ENCODE measurements at places on chromosomes 11 and 22.

DNA sequence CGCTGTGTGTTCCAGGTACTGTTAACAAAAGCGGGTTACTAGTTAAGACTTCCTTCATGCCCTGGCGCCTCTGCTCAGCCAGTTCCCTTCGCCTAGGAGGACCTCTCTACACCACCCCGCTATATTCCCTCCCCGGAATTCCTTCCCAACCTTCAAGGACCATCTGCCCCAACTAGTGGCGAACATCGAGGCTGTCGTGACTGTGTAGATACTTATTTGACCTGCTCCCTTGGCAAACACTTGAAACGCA, 450 bp upstream of the BCL2L13 start:
- no peak for DNase-seq

DNA sequence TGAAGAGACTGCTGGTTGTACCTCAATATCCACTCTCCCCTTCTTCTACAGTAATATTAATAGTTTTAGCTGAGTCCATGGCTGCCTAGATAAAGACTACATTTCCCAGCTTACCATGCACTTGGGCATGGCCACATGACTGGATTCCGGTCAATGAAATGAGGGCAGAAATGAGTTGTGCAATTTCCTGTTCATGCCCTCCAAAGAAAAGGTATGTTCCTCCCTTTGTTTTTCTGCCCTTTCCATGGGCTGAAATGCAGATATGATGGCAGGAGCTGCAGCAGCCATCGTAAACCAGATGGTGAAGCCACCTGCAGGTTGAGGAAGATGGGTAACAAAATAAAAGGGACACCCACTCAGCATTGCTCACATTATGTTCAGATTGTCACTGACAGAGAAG, 15.3 kb upstream of the ELFN2 start:
- no peak for DNase-seq

DNA sequence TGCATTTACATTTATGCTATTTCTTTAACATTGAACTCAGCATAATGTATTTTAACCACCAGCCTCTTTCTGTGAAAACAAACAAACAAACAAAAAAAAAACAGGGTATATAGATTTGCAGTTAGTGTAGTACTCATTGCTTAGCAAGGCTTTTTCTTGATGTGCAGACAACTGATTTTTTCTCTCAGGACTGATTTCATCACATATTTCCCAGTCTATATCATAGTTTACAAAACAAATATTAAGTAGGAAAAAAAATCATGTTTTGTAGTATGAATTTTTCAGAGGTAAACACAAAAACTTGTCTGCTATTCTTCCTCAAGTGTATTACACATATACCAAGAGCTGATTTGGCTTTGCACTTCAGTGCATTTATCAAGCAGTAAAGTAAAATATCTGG, 123.0 kb downstream of the PDE3B start:
- no peak for DNase-seq

DNA sequence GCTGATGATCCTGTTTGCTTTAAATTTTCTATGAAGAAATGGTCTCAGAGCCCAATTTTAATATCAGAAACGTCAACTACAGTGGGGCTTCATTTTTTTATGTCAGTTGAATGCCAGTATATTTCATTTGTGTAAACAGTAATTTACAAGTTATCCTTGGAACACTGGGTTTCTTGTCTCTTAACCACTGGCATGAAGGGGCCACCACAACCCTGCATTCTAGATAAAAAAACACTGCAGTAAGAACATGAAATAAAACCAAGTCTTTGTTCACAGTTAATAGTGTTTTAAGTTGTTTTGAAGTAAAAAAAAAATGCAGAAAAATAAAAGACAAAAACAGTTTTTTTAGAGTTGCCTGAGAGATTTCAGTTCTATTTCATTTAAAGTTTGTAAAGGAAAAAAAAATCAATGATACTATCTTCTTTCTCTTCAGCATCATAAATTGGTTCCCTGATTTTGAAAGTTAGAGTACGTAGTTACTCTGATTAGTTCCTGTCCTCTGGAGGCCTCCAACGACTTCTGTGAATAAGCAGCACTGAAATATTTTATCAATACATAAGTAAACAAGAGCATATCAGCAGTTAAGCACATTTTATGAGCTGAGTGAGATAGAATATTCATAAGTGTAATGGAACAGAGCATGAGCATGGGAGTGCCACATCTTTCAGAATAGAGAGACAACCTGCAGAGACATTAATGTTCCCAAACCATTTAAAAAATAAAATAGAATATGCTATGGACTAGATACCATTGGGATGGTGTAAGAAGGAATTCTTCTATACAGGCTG, 7.8 kb upstream of the DDI1 start:
- DNase-seq = no peak

GRCh38 chr11:11243590-11244469, 109.2 kb downstream of the CSNK2A3 start:
- DNase-seq = peak; percentile 33

- peak; percentile 48 for DNase-seq
These were observed 35.1 kb downstream of the MMP7 start for GRCh38 chr11:102495161-102496042.

- no peak for DNase-seq
These were observed 2.1 kb downstream of the ARAP1 start for GRCh38 chr11:72750086-72750485.

GRCh38 chr22:39629851-39630250, 59.3 kb downstream of the CACNA1I start:
- no peak for DNase-seq

DNA sequence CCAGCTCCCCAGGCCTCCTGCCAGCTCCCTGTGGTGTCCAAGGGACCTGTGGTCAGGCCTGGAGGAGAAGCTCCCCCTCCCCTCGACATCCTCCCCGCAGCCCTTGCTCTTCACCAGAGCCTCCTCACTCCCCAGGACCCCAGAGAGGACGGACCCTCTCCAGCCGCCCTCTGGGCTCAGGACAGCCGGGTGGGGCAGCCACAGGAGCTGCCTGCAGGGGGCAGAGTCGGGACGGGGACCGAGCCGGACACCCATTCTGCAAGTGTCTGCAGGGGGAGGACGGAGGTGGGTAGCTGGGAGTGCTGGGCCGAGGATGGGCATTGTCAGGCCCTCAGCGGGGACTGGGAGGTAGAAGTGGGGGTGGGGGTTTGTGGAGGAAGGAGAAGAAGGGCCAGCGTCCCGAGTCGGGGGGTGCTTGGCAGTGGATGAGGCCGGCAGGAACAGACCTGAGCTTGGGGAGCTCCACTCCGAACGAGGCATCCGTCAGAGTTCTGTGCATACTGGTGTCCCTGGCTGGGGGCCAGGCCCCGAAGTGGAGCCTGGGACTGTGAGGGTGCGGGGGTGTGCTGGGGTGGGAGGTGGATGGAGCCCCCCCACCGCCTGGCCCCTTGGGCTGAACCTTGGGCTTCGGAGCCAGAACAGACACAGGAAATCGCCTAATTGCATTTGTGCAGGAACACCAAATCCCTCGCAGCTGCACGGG, 15.2 kb downstream of the PRR33 start:
- DNase-seq = no peak

DNA sequence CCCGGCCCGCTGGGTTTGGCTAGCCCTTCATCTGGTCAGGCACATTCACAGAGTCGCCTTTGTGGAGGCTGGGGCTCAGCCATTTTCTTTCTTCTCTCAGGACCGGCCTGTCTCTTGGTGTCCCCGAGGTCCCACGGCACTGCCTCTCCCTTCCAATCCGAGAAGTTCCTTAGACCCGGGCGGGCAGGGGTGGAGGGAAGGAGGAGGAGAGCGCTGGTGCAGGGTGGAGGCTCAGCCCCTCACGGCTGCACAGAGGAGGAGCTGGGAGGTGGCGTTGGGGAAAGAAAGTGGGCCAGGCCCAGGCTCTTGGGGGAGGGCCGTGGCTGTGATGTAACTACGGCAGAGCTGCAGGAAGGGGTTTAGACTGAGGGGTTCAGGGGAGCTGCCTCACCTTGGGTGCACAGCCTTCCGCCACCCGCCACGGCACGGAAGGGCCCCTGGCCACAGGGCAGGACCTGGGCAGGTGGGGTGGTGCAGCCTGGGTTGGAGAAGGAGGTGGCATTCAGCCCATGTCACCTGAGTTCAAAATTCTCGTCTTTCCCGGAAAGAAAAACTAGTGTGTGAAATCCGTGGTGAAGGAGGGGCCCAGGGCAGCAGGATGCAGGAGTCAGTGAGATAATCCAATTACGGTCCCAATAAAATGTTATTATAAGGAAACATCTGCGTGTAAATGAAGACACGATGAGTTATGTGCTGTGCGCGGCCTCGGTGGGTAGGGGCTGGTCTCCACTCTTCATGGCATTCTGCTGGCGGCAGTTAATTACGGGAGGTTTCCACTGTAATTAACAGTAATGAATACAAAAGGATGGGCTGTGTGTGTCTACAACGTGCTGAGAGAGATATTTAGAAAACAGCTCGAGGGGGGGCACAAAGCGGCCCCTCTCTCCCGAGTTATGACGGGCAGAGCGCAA, 1.7 kb downstream of the BRSK2 start:
- DNase-seq = no peak

DNA sequence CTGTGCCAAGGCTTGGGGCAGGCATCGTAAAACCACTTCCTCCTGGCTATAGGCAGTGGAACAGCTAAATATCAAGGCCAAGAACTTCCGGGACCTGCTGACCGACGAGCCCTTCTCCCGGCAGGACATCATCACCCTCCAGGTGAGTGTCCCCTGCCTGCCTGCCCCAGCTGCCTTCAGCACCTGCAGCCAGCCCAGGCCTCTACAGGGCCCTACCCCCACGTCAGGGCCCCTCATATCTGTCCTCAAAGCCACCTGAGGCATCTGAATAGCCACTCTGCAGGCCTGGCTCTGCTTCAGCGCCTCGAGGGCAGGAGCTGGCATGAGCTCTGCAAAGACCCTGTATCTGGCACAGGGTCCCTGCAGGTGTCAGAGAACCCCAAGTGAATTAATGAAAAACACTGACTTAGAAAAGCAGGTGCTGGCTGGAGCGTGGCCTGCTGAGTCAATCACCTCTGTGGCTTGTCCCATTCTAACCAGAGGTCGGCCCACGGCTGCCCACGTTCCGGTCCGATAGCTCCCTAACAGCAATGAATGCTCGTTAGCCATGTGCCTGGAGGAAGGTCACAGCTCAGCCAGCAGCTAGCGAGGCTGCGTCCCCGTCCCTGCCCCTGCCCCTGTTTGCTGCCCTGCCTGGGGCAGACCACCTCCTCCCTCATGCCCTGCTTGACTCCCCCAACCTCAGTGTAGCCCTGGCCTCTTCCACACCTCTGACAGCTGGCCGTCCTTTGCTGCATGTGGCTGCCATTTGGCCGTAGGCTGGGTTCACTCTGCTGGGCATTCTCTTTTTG, 16.8 kb downstream of the PPIL2 start:
- DNase-seq = no peak

- DNase-seq = no peak
These were observed 210.5 kb downstream of the CTTN start for GRCh38 chr11:70608568-70609470.

DNA sequence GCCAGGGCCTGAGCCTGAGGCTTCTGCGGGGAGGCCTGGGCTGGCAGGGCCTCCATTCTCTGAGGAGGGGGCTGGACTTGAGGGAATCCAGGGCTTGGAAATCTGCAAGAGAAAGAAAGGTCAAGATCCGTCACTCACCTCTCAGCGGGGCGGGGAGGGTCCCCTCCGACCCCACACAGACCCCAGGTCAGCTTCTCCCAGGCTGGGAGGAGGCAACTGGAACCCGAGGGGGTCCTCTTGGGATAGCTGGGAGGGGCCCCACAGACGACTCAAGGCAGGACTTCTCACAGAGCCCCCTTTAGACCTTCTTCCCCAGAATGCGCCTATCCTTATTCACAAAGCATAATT, 11.0 kb downstream of the TNKS1BP1 start:
- no peak for DNase-seq

- DNase-seq = no peak
These were observed 58.7 kb upstream of the TNRC6B start for GRCh38 chr22:40118979-40119378.

Data from stimulated activated CD4-positive, alpha-beta T cell treated with anti-CD3 and anti-CD28 coated beads, Interleukin-2, amount 100 ng/mL, for 24 hours (primary cell).